SK-N-DZ (cell line): ENCODE measurements at places on chromosomes 2 and 18.

GRCh38 chr2:235066490-235066889, 114.7 kb downstream of the SH3BP4 start:
- DNase-seq, result no peak

DNA sequence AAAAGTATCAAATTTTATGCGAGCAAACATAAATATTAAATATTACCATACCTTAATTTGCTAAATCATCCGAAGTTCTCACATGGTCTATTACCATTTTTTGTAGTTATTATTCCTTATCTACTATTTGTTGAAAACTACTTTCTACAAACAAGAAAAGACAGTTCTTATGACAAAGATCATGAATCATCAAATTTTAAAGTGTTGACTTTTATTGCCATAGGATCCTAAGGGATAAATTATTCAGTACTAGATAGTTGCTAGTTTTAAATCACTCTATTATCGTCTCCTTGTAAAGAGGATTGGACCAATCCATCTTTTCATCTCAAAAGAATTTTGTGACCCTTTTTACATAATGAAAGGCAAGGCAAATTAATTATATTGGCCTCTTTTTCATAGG, 523.6 kb upstream of the TMEFF2 start:
- no peak for DNase-seq

DNA sequence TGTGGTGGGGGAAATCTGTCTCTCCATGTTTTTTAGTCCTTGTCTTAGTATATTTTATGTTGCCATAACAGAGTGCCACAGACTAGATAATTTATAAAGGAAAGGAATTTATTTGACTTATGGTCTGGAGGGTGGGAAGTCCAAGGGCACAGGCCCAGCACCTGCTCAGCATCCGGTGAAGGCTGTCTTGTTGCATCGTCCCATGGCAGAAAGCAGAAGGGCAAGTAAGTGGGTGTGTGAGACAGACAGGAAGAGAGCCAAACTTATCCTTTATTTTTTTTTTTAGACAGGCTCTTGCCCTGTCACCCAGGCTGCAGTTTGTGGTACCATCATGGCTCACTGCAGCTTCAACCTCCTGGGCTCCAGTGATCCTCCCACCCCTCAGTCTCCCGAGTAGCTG, 98.1 kb downstream of the HS1BP3 start:
- DNase-seq, result no peak

DNA sequence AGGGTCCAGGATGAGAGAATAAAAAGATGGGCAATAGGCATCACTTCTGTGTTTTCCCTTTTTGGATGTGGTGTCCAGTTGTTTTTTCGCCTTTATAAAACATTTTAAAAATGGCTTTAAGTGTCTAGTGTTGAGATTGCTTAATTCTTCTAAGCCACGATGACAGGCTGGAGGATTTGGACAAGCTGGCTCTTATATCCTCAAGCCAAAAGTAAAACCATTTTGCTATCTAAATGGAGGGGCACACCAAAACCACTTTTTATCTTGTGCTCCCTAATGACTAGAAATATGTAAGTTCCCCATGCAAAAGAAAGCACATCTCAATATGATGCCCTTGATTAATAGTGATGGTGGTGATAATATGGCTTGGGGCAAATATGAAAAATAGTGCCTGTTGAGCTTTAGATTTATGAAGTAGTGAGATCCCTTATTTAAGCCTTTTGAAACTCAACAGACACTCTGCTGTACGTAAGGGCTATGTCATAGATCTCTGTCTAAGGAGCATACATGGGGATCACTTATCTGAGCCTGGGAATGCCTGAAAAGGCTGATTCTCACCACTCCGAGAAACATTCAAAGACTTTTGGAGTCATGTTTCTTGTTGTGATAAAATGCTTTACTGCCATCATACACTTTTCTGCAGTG, 185.5 kb downstream of the KCNS3 start:
- no peak for DNase-seq

DNA sequence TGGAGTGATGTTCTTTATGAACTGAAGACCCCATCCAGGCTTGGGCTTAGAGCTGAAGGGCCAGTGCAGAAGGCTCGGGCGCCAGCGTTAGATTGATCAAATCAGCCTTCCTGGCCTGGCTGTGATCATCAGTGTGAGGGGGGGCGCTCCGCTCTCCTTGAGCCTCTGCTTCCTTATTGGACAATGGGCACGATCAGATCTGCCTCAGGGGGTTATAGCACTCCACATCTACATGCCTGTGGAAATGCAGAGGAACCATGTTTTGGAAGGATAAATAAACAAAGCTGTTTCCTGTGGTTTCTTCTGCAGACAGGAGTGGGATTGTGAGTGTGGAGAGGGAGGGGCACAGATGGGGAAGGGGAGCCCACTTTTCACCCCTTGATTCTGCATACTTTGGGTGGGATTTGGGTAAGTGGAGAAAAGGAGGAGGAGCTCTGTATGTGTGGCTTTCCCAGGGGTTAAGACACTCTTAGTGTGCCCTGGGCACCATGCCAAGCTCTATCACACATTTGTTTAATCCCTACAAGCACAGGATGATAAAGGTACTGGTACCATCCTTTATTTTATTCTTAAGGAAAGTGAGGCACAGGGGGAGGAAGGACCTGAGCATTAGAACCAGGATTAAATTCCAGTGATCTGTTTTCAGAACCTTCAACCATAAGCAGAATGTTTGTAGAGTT, 150.5 kb downstream of the EN1 start:
- DNase-seq, result no peak

DNA sequence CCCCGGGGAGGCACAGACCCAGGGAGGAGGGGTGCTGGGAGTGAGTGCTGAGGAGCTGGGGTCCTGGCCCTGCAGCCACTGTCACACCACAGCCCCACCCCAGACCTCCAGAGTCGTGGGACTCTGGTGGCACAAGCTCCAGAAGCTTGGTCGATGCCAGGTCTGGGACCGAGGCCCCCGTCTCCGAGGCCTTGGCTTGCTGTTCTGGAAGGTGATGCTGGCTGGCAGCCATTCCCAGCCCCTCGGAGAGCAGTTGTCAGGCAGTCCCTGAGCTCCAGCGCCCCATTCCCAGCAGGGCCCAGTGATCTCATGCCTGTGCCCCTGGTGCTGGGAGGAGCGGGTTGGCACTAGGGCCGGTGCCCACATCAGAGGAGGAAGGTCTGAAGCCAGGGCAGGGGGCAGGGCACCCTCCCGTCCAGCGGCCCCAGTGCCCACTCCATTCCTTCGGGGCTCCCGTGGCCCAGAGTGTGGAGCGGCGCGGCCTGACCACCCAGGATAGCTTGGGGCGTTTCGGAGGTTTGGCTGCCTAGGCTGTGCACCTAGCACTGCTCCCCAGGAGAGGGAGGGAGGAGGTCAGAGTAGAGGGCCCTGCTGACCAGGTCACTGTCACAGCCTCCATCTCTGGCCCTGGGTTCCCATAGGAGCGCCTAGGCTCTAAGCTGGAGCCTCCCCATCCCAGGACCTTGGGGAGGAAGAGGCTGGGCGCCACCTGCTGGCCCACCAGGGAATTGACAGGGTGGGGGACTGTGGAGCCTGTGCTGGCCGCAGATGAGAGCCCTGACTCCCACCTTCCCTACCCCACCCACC, 16.8 kb upstream of the ALPI start:
- DNase-seq, result peak; percentile 25

GRCh38 chr2:239194731-239195317, 206.0 kb downstream of the HDAC4 start:
- no peak for DNase-seq

DNA sequence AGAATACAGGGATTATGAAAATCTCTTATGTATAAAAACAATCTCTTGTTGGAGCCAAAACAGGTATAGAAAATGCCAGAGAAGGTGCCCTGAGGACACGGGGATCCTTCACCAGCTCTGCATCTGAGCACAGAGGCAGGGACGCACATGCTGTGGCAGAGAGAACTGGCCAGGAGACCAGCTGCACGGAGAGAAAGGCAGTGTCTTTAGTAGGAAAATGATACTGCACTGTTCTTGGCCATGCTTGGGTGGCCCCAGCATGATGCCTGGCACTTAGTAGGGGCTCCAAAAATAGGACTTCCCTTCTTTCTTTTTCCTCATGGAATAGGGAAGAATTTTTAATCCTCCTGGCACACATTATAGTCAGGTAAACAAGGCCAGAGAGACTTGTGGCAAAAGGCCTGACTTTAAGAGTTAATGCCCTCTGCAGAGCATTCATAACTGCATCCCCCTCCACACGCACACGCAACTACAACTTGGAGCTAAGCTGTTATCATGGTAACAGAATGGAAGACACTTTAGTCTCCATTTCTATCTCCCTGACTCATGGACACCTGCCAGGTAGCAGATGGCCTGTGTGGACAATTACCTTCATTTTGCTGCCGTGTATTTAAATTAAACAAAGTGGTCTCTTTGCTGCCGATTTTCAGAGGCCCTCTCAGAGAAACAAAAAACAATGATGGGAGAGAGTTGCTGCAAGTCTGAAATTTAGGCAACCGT, 59.7 kb upstream of the DNMT3A start:
- DNase-seq, result no peak
